ENCODE measurements at places on chromosomes 13 and 19.

GRCh38 chr13:22032905-22033304 lies 362.0 kb downstream of the FGF9 start:
- DNase-seq: no peak

DNA sequence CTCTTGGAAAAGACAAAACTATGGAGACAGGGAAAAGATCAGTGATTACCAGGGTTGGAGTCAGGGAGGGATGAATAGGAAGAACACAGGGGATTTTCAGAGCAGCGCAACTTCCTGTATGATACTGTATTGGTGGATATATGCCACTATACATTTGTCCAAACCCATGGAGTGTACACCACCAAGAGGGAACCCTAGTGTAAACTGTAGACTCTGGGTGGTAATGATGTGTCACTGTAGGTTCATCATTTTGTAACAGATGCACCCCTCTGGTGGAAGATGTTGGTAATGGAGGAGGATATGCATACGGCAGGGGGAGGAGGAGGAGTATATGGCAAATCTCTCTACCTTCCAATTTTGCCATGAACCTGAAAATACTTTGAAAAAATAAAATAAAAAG lies 68.1 kb downstream of the UFM1 start:
- no peak for DNase-seq

DNA sequence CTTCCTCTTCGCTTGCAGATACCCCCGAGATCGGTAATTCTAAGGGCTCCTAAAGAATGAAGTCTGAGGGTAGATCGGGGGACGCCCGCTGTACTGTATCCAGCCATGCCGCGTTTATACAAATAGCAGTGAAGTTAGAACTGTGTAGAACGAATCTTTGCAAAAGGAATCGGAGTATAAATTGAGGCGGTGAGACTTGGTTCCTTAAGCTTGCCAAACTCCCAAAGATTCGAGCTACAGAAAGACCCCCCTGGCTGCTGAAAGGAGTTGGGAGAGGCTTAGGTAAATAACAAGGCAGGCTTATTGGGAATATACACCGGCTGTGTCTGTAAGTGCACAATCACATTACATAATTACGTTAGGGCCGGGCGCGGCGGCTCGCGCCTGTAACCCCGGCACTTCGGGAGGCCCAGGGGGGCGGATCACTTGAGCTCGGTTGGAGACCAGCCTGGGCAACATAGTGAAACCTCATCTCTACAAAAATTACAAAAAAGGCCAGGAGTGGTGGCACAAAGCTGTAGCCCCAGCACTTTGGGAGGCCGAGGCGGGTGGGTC lies 12.2 kb downstream of the TMEM160 start:
- DNase-seq: no peak

GRCh38 chr13:84366506-84366905 lies 484.2 kb upstream of the SLITRK1 start:
- no peak for DNase-seq

- DNase-seq: no peak
These were observed 65.8 kb upstream of the KPNA3 start for GRCh38 chr13:49858178-49858856.

DNA sequence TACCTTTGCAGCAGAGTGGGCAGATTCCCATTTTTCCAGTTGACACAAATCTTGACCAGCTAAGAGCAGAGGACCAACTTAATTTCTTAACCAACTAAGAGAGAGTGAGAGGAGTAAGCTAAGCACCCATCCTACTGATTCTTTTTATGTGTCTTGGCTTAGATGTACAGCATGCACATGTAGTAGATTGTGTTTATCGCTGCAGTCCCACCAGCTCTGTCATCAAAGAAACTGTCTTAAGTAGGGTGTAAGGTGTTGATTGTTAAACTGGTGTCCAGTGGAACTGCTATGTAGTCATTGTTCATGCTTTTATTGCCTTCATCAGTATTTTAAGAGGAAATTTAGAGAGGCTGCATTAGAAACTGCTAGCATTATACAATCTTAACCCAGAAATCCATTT lies 9.0 kb upstream of the UFM1 start:
- DNase-seq: no peak

- no peak for DNase-seq
These were observed 4.5 kb downstream of the PPP1R12C start for GRCh38 chr19:55112777-55113569.

GRCh38 chr13:24341439-24341838 lies 32.1 kb downstream of the C1QTNF9 start:
- no peak for DNase-seq

DNA sequence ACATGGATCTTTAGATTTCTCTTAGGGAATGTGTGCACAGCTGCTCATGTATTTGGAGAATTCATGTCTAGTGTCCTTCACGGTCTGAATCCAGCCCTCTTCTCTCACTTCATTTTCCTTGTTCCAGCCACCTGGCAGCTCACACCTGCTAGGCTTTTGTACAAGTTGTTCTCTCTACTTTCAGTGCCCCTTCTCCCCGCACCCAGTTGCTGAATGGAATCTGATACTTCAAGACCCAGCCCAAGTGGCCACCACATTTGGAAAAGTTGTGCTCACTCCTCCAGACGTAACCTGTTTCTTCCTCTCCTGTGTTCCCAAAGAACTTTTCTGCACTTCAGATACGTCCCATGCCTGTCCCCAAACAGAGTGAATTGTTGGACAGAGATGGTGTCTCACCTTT lies 235.6 kb downstream of the SHISA2 start:
- DNase-seq: no peak

GRCh38 chr13:24353736-24354135 lies 44.4 kb downstream of the C1QTNF9 start:
- no peak for DNase-seq

DNA sequence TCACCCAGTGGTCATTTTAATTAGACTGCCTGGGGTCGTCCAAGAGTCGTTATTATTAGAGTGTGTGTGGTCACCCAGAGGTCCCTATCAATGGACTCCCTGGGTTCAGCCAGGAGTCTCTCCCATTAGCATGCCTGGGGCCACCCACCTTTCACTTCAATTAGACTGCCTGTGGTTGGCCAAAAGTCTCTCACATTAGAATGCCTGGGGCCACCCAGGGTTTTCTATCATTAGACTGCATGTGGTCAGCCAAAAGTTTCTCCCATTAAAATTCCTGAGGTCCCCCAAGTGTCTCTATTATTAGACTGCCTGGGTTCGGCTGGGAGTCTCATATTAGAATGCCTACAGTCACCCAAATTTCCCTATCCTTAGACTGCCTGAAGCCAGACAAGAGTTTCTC lies 1472.6 kb downstream of the UQCRFS1 start:
- no peak for DNase-seq

- DNase-seq: no peak
These were observed 26.7 kb upstream of the ISYNA1 start for GRCh38 chr19:18464646-18465045.

DNA sequence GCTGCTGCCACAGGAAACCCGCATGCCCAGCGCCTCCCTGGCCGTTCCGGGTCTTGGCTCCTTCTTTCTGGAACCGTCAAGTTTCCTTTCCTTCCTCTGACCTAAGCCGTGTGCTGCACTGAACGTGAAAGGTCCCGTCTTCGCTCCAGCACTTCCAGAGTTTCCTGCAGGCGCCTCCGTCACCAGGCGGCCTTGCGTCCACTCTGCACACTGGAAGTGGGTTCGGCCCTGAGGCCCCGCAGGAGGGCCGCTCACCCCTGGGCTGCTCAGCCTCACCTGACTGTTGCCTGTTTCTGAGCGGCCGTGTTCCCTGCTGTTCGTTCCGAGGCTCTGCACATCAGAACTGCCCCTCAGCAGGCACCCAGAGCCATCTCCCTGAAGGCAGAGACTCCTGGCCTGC lies 12.3 kb upstream of the MEX3D start:
- DNase-seq: no peak

GRCh38 chr13:31956980-31957644 lies 74.5 kb upstream of the FRY start:
- DNase-seq: no peak

- DNase-seq: no peak
These were observed 647 bp upstream of the ELF1 start for GRCh38 chr13:41019578-41020347.

DNA sequence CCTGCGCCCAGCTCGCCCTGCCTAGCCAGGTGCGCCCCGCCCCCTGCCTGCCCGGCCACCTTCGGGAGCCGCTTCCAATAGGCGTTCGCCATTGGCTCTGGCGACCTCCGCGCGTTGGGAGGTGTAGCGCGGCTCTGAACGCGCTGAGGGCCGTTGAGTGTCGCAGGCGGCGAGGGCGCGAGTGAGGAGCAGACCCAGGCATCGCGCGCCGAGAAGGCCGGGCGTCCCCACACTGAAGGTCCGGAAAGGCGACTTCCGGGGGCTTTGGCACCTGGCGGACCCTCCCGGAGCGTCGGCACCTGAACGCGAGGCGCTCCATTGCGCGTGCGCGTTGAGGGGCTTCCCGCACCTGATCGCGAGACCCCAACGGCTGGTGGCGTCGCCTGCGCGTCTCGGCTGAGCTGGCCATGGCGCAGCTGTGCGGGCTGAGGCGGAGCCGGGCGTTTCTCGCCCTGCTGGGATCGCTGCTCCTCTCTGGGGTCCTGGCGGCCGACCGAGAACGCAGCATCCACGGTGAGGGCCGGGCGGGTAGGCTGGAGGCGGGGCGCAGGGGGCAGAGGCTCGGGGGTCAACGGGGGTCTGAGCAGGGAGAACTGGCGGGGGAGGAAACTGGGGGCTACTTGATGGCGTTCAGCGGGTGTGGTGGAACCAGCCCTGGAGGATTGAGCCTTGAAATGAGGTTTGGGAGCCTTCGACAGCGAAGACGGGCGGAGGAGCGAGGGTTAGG lies at the start of gene SPINT2:
TSS of gene SPINT2 (plus strand) at position 88 of the 727 bp plus-strand sequence. CDS start at position 408, 320 bp downstream.
- DNase-seq: no peak

- DNase-seq: no peak
These were observed 51.4 kb downstream of the VWA8 start for GRCh38 chr13:41909506-41909905.

- no peak for DNase-seq
These were observed 349.0 kb downstream of the LMO7 start for GRCh38 chr13:75985132-75985531.

- no peak for DNase-seq
These were observed 10.8 kb upstream of the CCNA1 start for GRCh38 chr13:36421447-36421846.

DNA sequence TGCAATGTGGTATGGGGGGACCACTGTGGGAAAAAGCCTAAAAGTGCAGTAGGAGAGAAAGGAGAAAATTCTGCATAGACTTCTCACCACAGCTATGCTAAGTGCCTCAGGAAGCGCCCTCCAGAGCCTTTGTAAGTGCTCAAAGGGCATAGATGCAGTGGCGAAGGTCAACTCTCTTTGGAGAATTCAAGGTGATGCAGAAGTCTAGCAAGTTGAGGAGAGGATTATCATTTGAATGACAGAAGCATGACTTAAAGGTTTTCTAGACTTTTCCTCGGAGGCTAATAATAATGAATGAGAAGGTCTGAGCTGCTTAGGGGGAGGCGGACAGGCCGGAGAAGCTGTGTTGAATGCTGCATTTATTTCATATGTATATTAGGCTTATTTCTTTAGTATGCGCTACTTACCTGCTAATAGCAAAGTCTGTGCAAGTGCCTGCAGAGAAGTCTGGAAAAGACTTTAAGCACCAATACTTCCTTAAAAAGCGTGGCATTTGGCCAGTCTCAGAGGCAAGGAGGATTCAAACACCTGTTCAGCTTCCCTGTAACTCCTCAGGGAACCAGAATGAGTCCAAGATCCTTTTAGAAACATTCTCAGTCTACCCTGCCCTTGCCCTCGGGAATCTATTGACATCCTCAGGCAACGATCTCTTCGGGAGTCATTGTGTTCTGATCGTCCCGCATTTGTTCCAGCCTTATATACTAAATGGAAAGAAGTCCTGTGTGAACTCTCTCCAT lies 56.2 kb downstream of the FLT1 start:
- no peak for DNase-seq

GRCh38 chr13:42101821-42102585 lies 53.6 kb downstream of the DGKH start:
- DNase-seq: no peak

GRCh38 chr13:24307211-24308067 lies 1.9 kb upstream of the C1QTNF9 start:
- no peak for DNase-seq

GRCh38 chr19:45785097-45785496 lies 2.8 kb upstream of the DMPK start:
- no peak for DNase-seq

- no peak for DNase-seq
These were observed 116.1 kb upstream of the TSC22D1 start for GRCh38 chr13:44692173-44692713.

- no peak for DNase-seq
These were observed 68.6 kb downstream of the EFNB2 start for GRCh38 chr13:106466691-106467426.

GRCh38 chr13:27409013-27409412 lies 15.4 kb upstream of the GTF3A start:
- no peak for DNase-seq

GRCh38 chr13:45479661-45480060 lies 14.9 kb downstream of the COG3 start:
- DNase-seq: no peak

DNA sequence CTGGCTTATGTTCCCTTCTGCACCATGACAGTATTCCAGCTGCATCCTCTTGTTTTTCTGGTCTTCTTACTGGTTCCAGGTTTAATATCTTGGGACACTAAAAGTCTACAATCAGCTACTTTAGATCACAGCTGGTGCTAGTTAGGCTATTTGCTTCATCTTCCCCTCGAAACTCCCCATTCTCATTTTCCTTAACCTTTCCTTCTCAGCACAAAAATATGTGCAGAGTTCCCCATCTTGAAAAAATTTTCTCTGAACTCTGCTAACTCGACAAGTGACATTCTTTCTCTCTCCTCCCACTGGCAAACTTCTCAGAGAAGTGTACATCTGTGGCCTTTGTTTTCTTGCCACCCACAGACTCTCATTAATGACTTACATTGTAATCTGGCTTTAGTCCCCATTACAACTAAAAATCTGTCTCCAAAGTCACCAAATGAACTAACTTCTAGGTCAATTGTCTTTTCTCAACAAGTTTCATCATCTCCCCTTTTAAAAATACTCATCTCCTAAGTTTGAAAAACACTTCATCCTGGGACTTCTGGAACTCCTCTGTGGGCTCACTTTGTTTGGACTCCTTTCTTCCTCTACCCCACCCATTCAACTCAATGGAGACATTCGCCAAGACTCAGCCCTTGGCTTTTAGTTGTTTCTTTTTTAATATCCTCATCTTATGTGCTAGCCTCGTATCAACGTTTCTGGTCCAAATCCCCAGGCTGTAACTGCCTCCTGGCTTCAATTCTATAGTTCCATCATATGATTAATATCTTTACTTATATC lies 7.1 kb upstream of the KL start:
- DNase-seq: no peak

GRCh38 chr19:1691589-1692290 lies 39.3 kb upstream of the TCF3 start:
- DNase-seq: no peak

GRCh38 chr19:768424-768823 lies 17.5 kb downstream of the MISP start:
- no peak for DNase-seq

- DNase-seq: no peak
These were observed 6.8 kb downstream of the SLC8A2 start for GRCh38 chr19:47464675-47465419.

All from stimulated activated naive CD4-positive, alpha-beta T cell (primary cell).